CD8-positive, alpha-beta memory T cell (primary cell): ENCODE measurements at places on chromosomes 12 and 14. TPM values are rescaled to one million over a fixed set of nuclear protein-coding genes. Genes with fewer than 3 reads are reported as not detected.

GRCh38 chr12:32895688-32896431 is 717 bp downstream of the PKP2 start:
- no peak for DNase-seq

DNA sequence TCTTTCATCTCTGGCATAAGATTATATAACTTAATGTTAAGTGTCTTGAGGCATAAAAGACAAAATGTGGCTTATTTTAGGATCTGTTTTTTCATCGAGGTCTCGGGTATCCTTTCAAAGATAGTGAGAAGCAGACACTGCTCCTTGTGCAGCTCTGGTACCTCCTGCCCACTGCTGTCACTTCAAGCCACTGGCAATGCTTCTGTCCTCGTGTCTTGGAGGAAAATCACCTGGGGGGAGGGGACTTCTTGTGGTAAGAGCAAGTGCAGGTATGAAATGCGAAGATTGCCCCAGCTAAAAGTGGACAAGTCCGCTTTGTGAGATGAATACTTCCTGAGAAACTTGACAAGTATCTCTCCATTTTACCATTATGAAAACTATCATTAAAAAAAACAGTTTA is 37.8 kb upstream of the DYNC1H1 start:
- DNase-seq = no peak

DNA sequence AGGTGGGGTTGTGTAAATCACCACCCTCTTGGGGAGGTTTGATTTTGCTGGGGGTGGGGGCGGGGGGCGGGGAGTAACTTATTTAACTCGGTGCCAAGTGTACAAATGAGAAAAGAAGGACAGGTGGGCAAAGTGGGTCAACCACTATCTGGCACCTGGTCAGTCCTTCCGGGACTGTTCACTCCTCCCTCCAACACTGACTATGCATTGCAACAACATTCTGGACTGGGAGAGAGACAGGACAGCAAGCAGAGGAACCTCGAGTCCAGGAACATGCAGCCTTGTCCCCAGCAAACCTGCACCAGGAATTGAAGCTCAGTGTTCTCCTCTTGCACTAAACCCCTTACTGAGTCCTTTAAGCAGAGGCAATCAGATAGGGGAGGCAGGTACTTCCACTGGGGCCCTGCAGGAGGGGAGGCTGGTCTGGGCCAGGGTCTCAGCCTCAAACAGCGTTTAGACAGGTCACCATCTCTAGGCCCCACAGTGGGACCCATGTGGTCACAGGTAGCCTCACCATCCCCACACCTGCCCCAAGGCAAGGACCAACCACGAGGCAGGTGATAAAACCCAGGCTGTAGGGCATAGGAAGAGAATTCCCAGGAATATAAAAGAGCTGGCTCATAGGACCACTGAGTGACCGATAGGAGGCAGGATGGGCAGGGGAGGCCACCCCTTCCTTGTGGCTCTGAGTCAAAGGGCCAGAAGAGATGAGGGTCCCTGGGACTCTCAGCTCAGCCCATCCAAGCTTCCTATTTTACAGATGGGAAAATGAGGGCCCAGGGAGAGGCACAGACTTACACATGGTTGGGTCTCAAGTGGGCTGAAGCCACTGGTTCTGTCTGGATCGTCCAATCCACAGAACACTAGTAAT is 9.8 kb downstream of the CCDC85C start:
- DNase-seq = no peak

GRCh38 chr14:94548999-94549985 is 11.9 kb upstream of the SERPINA4 start:
- DNase-seq = no peak

GRCh38 chr12:51961834-51962233 is 10.3 kb downstream of the ACVR1B start:
- DNase-seq = no peak

DNA sequence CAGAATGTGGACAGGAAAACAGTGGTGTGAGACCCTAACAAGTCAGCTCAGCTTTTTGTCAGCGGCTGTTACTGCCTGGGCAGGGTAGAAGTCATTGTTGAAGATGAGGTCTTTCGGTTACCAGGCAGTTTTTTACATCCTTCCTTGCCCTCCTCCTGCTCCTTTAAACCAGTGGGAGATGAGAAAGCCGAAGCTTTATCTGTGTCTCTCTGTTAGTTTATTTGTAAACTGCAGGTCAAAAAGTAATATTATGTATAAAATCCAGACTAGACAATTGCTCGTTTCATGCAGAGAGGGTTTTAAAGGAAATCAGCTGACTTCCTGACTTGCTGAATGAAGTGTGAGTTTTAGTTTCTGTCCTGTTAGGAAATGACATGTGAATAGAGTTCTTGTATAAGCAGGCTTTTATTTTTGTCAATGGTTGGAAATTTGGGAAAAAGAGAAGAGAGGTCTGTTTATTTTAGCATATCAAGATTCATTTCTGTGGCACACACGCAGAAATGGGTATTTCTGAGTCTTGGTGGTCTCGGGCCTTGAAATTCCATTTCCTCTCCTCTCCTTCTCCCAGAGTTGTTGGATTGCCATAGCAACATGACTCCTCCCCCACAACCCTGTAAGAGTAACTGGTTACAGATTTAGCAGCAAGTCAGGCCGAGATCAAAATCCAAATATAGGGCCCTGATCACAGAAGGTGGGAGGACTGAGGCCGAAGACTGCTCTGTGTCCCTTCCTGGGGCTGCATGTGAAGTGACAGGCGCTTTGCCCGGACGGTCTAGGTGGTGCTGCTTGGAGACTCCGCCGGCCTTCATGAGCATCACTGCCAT is 60.8 kb downstream of the SAMD4A start:
- peak; percentile 49 for DNase-seq

GRCh38 chr12:100414739-100415138 is 57.9 kb downstream of the SLC17A8 start:
- DNase-seq = no peak

GRCh38 chr12:89414851-89415250 is 62.5 kb upstream of the DUSP6 start:
- DNase-seq = no peak

DNA sequence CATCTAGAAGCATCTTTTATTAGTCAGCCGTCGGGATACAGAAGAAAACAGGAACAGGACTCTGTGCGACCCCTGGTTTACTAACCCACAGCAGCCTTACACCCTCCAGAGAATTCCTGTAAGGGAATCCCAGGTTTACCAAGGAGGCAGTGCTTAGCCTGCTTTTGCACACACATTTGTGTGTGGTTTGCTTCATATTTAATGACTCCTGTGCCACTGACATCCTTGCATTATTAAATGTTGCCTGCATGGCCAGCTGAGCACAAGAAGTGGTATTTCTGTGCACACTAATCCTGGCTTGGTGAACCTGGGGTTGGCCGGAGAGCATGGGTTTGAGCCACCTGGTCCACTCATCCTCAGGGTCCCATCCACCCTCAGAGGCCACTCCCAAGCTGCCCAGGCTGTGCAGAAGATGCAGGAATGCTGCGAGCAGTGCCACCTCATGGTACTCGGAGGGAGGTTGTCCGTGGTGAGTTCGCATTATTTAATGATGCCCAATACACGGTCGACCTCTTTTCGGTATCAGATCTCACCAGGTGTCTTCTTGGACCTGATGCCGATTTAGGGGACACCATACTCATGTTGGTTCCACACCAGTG is 152.4 kb upstream of the RTL1 start:
- DNase-seq = no peak

- DNase-seq = no peak
Observed at GRCh38 chr14:105536051-105536450, 9.7 kb downstream of the TMEM121 start.

- peak; percentile 21 for DNase-seq
Observed at GRCh38 chr12:31317471-31318395, 8.2 kb downstream of the SINHCAF start.

- no peak for DNase-seq
Observed at GRCh38 chr14:51165415-51165814, 70.5 kb upstream of the TRIM9 start.

- no peak for DNase-seq
Observed at GRCh38 chr12:51028126-51028812, 2.1 kb upstream of the SLC11A2 start.

DNA sequence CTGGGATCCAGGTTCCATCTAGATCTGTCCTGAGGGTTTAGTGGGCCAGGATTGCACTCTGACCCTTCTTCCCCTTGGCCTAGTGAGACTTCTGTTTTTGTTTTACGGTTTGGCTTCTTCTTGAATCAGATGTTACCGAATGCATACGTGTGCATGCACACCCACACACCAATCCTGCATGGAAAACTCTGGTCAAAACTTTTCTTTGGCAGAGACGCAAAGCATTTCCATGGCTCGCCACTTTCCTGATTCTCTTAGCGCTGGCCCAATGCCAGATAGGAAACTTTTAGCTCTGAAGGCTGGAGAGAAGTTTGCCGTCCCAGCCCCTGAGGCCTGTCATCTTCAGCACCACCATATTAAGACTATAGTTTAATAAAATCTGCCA is 67.4 kb upstream of the ACTN1 start:
- no peak for DNase-seq

GRCh38 chr14:92263681-92264080 is 59.3 kb upstream of the SLC24A4 start:
- no peak for DNase-seq

GRCh38 chr12:7634561-7634960 is 31.1 kb downstream of the APOBEC1 start:
- no peak for DNase-seq

- no peak for DNase-seq
Observed at GRCh38 chr12:11673666-11674461, 24.4 kb downstream of the ETV6 start.

- no peak for DNase-seq
Observed at GRCh38 chr14:68368850-68369249, 424.0 kb downstream of the ZFP36L1 start.

DNA sequence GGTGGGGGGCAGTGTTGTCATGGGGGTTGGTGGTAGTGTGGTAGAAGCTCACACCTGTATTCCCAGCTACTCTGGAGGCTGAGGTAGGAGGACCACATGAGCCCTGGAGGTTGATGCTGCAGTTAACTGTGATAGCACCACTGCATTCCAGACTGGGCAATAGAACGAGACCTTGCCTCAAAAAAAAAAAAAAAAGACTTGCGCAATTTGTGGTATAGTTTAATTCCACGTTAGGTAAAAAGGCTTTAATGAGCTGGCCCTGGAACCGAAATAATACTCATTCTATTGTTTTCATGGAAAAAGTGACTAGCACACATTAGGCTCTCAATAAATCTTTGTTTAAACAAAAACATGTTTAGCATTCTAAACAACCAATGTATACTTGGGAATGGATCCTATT is 25.4 kb upstream of the NAP1L1 start:
- DNase-seq = no peak

- no peak for DNase-seq
Observed at GRCh38 chr12:507391-507796, 47.7 kb downstream of the B4GALNT3 start.

GRCh38 chr12:681568-682256 is 18.5 kb upstream of the NINJ2 start:
- DNase-seq = no peak

DNA sequence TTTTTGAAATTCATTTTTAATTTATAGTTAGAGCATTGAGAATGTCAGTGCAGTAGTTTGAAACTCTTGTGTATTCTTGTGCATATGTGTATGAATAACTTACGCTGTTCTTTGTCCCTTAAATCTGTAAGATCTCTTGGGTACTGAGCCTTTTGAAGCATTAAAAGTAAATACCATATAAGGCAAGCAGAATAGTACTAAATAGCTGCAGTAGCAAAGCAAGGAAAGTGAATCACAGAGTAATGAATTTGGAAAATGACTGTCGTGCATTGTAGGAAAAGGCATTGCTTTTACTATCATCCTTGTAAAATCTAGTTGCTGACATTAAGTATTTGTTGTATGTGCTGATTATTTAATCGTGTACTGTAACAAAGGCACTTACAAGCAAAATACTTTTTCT is 12.1 kb downstream of the CNOT2 start:
- DNase-seq = no peak

DNA sequence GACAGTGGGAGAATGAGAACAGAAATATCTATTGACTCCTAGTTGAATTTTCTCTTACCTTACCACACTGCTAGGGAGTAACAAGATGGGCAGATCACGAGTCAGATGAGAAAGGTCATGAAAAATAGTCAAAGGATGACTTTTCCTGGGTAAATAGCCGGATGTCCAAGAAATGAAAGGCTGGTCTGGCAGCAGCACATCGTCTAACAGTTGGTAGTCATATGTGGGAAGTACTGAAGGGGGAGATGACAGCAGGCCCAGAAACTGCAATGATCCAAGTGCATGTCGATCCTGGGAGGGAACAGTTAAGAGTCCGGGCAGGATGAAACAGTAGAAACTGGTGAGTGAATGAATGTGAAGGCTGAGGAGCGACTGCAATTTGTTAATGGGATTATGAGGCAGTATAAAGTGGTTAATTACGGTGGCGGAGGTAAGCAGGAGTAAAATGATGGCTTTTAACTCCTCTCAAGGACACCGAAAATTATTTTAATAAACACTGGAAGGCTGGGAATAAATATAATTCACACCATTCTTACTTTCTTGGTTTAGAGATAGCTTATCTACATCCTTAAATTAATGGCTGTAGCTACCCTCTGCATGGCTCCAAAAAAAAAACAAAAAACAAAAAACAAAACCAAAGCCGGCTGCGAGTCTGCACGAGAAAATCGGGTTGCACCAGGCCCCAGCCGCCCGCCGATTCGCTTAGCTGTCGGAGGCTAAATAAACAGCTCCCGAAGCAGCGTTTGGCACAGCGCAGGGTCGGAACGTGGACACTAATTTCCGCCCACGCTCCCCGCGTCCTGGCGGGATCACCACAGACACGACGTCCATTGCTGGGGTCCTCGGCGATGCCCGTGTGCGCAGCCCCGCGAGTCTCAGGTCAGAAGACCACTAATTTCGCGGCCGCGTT is 1.0 kb upstream of the ERC1 start:
- DNase-seq = peak; percentile 27

GRCh38 chr12:25585021-25585523 is 32.0 kb upstream of the LMNTD1 start:
- DNase-seq = no peak

DNA sequence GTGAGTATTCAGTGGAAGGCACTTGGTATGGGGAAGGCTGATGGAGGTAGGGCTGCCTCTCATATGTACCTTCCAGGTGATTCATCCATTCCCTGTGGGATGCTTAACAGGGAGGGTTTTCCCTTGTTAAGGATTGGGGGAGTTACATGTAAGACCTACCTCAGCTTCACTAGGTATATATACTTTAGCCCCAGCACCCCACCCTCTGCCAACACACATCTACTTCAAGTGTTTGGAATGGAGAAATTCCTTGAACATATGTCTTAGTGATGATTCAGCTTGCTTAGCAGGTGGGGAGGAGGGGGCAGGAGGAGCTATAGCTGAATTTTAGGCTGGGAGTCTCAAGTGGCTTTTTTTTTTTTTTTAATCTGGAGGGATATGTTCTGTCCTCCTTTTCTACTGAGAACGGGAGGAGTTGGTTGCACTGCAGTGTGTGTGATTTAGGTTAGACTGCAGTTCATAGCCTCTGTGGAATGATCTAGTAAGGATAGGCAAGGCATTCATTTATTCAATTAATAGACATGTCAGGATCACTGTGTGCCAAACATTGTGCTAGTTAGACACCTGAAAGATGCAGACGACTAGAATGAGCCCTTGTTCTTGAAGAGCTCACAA is 1.7 kb downstream of the PIP4K2C start:
- DNase-seq = no peak

GRCh38 chr12:53338916-53339315 is 2.8 kb upstream of the SP7 start:
- DNase-seq = no peak

Gene KRT72
- polyA plus RNA-seq = not detected

Gene PPM1H
- not detected for polyA plus RNA-seq

Gene RNASE7
- polyA plus RNA-seq = not detected

Gene AP4S1
- polyA plus RNA-seq = 7.1 TPM

Gene CFAP251
- not detected for polyA plus RNA-seq

Gene C1S
- not detected for polyA plus RNA-seq

Gene PPP4R4
- polyA plus RNA-seq = 0.17 TPM

Gene FBLN5
- polyA plus RNA-seq = 12.1 TPM

Gene PIK3C2G
- polyA plus RNA-seq = not detected

Gene ZFHX2
- not detected for polyA plus RNA-seq

Gene KRT1
- polyA plus RNA-seq = 3.4 TPM
